T47D (cell line): ENCODE measurements at places on chromosomes 7 and 10.

DNA sequence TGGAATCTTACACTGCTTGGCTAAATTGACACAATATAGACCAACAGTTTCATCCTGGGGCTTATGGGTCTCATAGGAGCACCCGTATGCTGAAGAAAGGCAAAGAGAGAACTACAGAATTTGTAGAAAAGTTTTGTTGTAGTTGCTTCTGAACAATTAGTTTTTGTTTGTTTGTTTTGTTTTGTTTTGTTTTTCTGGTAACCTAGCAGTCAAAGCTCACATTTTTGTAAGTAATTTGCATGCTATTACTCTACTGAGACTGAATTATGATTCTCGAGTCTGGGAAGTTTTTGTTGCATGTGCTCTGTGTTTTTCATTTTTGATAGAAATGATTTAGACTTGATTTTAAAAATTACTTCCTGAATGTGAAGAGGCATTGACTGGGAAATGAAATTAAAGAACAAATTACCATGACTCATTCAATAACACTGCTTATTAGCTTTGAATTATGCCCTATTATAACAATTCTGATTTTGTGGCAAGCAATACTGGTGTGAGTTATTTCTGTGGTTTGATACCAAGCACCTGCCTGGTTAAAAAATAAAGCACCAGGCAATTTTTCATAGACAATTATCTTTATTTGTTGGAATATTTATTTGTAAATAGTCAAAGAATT, 438 bp downstream of the LSMEM1 start:
- DNase-seq, result no peak

DNA sequence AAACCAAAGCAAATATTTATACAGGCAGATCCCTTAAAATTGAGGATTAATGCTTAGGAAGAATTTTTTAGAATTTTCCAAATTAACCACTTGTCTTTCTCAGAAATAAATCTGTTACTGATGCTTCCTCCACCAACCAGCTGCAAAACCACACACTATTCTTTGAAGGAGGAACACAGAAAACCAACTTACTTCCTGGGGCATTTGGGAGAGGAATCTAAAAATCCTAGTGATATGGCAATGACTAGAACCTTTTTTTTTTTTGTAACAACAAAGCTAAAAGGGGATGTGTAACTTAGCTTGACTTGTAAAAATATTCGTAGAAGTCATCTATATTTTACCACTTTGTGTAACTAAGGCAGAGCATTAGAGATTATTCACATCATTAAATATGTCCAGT, 5.1 kb upstream of the TM9SF3 start:
- DNase-seq, result no peak

GRCh38 chr7:116689790-116690259, 17.8 kb downstream of the MET start:
- no peak for DNase-seq

DNA sequence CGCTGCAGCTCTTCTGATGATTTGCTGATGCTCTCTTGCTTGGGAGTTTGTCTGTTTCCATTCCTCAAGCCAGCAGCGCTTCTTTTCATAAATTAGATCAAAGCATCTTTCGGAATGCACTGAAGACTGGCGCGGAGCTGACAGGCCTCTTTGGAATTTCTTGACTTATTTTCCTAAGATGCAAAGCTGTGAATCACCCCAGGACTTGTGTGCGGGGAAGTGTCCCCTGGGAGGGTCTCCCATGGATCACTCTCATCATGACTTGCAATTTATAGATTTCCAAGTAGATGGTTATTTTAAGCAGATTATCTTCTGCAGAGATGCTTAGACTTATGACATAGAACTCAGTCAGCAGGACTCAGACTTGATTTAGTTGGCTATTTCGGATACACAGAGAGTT, 467.2 kb downstream of the TCERG1L start:
- no peak for DNase-seq

DNA sequence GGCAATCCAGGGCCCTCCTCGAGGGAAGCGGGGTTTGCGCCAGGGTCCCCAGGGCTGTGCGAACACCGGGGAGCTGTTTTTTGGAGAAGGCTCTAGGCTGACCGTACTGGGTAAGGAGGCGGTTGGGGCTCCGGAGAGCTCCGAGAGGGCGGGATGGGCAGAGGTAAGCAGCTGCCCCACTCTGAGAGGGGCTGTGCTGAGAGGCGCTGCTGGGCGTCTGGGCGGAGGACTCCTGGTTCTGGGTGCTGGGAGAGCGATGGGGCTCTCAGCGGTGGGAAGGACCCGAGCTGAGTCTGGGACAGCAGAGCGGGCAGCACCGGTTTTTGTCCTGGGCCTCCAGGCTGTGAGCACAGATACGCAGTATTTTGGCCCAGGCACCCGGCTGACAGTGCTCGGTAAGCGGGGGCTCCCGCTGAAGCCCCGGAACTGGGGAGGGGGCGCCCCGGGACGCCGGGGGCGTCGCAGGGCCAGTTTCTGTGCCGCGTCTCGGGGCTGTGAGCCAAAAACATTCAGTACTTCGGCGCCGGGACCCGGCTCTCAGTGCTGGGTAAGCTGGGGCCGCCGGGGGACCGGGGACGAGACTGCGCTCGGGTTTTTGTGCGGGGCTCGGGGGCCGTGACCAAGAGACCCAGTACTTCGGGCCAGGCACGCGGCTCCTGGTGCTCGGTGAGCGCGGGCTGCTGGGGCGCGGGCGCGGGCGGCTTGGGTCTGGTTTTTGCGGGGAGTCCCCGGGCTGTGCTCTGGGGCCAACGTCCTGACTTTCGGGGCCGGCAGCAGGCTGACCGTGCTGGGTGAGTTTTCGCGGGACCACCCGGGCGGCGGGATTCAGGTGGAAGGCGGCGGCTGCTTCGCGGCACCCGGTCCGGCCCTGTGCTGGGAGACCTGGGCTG, 26.0 kb downstream of the PRSS2 start:
- no peak for DNase-seq

GRCh38 chr10:47253651-47254375, 46.2 kb upstream of the GDF10 start:
- no peak for DNase-seq

DNA sequence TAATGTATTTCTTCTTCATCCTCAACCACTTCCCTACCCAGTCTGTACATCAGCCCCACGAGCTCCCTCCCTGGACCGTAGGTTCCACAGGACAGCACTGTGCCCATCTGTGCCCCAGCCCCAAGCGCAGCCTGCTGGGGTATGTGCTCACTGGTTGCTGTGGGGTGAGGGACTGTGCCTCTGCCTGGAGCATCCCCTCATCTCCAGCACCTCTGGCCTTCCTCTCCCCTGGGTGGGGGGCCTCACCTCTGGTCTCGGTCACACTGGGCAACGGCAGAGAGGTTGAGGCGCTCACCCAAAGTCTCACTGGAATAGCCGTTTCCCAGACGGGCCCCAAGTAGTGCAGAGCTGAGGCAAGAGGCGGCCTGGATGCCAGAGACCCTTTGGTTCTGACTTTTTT, 1.5 kb upstream of the PRKAR1B start:
- DNase-seq, result no peak

DNA sequence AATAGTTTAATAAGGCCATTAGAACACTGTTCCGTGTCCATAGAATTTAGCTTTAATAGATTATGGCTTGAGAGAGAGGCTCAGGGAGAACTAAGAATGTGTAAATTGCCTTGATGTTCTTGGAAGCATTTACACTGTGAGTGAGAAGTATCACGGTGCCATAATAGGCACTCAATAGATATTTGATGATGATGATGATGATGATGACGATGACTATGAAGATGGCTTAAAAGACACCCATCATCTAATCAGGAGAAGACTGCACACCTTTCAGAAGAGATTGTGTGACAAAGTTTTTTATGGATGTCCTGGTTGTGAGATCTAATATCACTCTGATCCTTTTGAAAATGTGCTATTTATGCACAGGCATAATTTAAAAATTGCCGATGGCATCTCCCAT, 264.2 kb downstream of the GLI3 start:
- no peak for DNase-seq

DNA sequence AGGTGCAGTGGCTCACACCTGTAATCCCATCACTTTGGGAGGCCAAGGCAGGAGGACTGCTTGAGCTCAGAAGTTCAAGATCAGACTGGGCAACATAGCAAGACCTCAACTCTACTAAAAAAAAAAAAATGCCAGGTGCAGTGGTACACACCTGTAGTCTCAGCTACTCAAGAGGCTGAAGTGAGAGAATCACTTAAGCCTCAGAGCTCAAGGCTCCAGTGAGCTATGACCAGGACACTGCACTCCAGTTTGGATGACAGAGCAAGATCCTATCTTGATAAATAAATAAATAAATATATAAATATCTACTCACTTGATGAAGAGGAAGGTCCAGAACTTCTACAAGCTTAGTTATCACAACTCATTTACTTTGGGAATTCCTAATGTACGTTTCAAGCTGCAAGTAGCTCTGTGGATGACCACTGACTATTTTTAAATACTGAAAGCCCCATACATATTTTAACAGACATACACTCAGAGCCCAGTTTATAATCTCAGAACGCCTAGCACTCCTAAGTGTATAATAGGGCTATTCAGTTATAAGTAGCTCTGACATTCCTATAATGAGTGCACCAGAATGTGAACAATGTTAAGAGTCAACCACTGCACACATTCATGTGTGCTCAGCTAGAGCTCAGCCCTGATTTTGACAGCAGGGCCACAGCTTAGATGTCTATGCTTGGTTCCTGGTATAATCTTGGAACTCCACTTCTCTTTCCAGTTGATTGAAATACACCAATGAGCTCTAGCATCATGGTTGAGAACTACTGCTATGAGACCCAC, 119.1 kb downstream of the CUBN start:
- DNase-seq, result no peak

DNA sequence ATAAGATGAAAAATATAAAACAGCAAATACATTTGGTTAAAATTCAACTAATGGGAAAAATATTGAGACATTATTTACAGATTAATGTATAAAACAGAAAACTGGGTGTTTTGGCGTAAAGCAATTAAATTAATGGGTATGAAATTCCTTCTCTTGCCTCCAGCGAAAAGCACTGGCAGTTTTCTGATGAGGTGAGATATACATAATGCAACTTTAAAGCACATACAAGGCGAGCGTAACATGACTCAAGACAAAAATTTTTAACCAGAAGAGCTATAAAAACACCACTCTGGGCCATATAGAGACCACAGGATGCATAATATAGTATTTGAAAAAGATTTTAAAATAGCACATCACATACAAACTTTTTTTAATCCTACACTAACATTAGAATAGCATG, 120.6 kb downstream of the ODAD2 start:
- no peak for DNase-seq

DNA sequence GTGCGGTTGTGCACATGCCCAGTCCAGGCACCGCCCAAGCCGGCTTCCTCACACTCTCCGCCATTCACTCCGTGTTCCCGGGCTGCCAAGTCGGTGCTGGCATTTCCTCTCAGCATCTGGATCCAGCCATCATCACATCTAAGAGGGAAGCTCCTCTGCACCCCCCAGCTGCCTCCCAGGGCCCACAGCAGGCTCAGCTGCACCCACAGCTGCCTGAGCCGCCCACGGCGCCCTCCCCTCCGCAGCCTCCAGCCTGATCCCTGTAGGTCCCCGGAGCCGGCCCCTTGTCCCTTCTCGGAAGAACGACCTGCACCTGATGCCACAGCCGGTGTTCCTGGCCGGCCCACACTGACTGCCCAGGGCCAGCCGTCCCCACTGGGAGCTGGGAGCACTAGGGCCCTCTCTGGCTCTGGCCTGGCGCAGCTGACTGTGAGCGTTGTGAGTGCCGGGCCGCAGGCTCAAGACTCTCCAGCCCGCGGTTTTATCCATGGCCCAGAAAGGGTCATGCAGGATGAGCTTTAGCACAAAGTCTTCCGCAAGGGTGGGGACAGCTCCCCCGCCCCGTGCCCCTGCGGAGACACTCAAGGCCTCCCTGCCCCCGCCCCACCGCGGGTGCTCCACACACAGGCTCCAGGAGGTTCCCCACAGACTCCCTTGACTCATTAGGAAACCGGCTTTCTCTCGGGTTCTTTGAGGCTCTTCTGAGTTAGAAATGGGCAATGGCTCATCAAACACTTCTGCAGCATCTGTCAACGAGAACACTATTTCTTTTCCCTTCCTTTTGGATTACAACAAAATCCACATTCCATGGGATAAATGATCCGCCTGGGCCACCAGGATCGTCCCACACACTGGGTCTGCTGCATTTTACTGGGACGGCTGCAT, 31.2 kb downstream of the CFAP46 start:
- DNase-seq, result no peak

DNA sequence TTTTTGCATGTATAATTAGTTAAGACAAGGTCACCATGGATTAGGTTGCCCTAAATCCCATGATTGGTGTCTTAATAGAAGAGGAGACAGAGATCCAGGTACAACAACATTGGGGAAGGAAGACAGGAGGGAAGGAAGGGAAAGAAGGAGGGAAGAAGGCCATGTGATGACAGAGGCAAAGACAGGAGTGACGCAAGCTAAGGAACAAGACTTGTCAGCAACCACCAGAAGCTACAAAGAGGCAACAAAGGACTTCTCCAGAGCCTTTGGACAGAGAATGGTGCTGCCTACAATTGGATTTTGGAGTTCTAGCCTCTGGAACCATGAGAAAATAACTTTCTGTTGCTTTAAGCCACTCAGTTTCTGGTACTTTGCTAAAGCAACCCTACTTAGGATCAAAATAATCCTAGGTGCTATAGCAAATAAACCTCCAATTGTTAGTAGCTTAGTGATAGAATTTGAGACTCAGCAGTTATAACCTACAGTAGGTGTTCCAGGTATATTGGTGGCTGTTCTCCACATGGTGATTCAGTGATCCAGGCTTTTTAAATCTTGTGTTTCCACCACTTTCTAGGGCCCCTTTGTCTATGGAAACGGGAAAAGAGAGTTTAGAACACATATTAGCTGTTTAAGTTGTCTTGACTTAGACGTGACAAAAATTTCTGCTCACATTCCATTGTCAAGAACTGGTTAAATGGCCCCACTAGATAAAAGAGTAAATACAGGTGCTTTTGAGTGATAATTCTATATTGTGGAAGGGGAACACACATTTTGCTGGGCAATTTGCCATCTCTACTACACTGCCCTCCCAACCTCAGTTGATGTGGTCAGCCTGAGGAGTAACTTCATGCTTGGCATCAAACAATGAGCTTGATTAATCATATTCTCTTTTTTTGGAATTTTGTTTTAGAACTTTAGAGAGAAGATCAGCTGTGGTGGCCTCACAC, 70.5 kb upstream of the SP4 start:
- DNase-seq, result no peak

DNA sequence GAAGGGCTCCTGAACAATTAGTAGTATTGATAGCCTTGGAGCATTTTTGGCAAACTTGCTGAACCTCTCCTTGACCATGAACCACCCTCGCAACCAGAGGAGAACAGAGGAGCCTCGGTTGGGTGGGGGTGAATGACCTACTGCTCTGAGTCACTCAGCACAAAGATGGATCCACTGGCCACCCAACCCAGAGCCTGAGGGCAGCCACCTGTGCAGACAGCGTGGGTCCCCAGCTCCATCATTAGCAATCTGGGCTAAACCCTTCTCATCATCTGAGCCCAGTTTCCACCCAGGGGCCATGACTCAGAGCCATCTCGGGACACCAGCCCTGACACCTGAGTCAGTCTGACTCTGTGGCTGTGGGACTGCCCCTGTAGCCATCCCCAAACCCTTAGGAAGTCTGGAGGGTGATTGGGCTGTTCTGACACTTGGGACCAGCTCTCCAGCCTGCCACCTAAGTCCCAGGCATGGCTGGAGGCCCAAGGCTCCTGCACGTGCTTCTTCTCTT, 171.8 kb upstream of the GPR26 start:
- DNase-seq, result no peak

GRCh38 chr7:20510573-20510900, 104.9 kb upstream of the ABCB5 start:
- DNase-seq, result no peak

GRCh38 chr7:27587429-27587828, 75.3 kb downstream of the HIBADH start:
- no peak for DNase-seq
